ENCODE measurements at places on chromosomes 4 and X. TPM values are rescaled to one million over a fixed set of nuclear protein-coding genes. Genes with fewer than 3 reads are reported as not detected.

DNA sequence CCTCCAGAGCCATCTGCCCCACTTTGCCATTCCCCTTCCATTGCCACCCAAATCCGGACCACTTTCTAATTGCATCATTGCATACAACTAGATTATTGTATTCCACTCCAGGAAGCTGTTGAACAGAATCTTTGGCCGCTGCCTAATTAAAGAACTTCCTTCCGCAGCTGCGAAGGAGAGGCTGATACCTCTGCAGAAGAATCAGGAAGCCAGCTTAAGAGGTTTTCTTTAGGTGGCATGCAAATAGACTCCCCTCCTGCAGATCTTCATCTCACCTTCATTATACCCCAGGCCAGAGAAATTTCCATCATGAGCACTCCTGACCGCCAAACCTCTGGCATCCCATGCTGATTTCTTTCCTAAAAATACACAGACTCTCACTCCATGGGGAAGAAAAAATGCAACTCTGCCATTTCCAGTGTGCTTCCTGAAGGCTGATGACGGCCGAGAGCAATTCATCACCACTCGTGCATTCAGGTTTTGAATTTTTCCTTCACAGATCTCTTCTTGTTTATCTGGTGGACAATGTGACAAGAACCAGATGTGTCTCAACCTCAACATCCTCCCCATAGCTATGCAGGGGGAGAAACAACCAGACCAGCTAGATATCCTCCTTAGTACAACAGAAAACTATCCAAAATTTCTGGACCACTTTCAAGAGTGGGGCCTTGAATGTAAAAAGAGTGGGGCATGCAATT, 31.2 kb downstream of the LGI2 start:
- H3K4me3 ChIP-seq, result no peak overlapping the region
- no peak overlapping the region for H3K27ac ChIP-seq
- H3K27me3 ChIP-seq, result peaks cover 7% of the 10 kb centered on the region

GRCh38 chr4:134531013-134531412, 329.4 kb upstream of the PABPC4L start:
- H3K27me3 ChIP-seq, result no peaks in the 10 kb centered on the region
- DNase-seq, result no peak
- no peak overlapping the region for H3K27ac ChIP-seq
- no peaks in the 10 kb centered on the region for H3K4me1 ChIP-seq

Gene RAB33A
- 0.87 TPM for total RNA-seq

- no peak overlapping the region for H3K27ac ChIP-seq
- no peak for DNase-seq
- no peaks in the 10 kb centered on the region for H3K27me3 ChIP-seq
Observed at GRCh38 chr4:15148199-15148598, 145.9 kb downstream of the CPEB2 start.

DNA sequence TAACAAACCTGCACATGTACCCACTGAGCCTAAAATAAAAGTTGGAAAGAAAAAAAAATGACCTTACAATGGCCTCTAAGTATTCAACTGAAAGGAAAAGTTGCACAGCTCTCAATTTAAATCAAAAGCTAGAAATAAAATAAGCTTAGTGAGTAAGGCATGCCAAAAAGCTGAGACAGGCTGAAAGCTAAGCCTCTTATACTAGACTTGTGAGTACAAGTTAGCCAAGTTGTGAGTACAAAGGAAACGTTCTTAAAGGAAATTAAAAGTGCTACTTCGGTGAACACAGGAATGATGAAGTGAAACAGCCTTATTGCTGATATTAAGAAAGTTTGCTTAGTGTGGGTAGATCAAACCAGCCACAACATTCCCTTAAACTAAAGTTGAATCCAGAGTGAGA, 707.9 kb upstream of the PITX2 start:
- no peaks in the 10 kb centered on the region for H3K36me3 ChIP-seq
- DNase-seq, result no peak
- no peak overlapping the region for H3K27ac ChIP-seq
- H3K4me1 ChIP-seq, result no peaks in the 10 kb centered on the region

- DNase-seq, result no peak
- no peak overlapping the region for H3K4me3 ChIP-seq
- no peaks in the 10 kb centered on the region for H3K36me3 ChIP-seq
- H3K27ac ChIP-seq, result no peak overlapping the region
- H3K27me3 ChIP-seq, result no peaks in the 10 kb centered on the region
- H3K4me1 ChIP-seq, result peaks cover 3% of the 10 kb centered on the region
Observed at GRCh38 chr4:158966091-158966490, 136.8 kb upstream of the RAPGEF2 start.

GRCh38 chr4:54553001-54553400, 104.8 kb upstream of the KIT start:
- H3K4me1 ChIP-seq, result peaks cover 2% of the 10 kb centered on the region
- DNase-seq, result no peak
- no peak overlapping the region for H3K27ac ChIP-seq
- H3K27me3 ChIP-seq, result peaks cover 7% of the 10 kb centered on the region
